ENCODE measurements at places on chromosomes 2 and 18. TPM values are rescaled to one million over a fixed set of nuclear protein-coding genes. Genes with fewer than 3 reads are reported as not detected.

HSPD1 gene
- total RNA-seq: 106 TPM

SCYGR1 gene
- not detected for total RNA-seq

NAT8 gene
- not detected for total RNA-seq

KIAA2012 gene
- total RNA-seq: not detected

DNA sequence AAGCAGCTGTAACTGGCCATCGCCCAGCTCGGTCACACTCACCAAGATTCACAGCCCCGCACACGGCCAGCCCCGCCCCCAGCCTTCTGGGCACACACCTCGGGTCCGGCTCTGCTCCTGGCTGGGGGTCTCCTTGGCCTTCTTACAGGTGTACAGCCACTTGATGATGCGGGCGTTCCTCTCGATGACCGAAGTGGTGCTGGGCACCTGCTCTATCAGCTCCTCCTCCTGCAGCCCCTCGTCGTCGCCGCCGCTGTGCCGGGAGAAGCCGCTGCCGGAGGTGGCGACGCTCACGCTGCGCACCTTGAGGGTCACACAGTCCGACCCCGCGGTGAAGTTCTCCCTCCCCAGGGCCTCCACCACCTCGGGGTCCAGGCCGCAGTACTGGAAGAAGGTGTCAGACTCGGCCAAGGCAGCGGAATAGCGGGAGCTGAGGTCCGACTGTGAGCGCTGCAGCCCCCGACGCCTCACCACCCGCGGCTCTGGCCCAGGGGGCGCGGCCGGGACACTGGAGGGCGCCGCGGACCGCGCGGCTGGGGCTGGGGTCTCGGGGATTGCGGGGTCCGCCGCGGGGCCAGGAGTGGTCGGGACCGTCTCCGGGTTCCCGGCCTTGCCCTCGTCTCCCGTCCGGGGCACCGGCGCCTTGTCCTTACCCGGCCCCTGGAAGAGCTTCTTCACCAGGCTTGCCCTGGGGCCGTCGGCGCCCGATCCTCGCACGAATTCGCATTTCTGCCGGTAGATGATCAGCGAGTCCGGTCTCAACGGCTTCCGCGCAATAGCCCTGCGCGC lies 769 bp downstream of the FAM110C start:
- peak; percentile 83 for DNase-seq

GRCh38 chr18:52077251-52077983 lies 262.6 kb upstream of the DCC start:
- no peak for DNase-seq

DNA sequence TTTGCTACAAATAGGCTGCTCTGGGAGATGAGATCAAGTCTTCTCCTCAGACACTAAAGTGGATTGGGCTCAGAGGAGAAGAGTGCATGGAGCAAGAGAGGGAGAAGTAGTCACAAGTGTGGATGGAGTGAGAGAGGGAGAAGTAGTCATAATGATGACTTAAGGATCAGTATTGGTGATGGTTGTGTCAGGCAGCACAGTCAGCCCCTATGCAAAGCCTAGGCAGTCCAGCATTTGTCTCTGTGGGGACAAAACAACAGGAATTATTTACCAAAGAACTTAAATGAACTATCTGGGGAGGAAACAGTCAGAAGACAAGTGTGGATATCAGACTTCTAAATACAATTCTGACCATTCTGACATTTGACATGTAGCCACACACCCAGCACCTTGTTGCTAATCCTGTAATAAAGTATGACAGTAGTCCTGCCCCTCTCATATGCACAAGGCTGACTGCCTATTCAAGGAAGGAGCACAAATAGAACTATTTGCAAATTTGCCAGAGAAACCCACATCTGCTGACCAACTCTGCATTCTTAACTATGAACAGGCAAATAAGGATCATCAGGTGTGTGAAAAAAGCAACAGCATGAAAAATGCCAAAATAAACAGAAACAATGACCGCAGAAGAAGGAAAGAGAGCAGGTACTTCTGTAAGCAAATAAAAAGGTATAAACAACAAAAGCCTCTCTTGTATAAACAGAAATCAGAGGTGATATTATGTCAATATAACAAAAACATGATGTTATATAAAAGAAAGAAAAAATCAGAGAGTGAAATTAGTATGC lies 1597.9 kb upstream of the ACVR2A start:
- no peak for DNase-seq

GRCh38 chr2:214203744-214204289 lies 207.0 kb upstream of the VWC2L start:
- no peak for DNase-seq

GRCh38 chr2:9809064-9809356 lies 34.3 kb upstream of the TAF1B start:
- DNase-seq: peak; percentile 58

DNA sequence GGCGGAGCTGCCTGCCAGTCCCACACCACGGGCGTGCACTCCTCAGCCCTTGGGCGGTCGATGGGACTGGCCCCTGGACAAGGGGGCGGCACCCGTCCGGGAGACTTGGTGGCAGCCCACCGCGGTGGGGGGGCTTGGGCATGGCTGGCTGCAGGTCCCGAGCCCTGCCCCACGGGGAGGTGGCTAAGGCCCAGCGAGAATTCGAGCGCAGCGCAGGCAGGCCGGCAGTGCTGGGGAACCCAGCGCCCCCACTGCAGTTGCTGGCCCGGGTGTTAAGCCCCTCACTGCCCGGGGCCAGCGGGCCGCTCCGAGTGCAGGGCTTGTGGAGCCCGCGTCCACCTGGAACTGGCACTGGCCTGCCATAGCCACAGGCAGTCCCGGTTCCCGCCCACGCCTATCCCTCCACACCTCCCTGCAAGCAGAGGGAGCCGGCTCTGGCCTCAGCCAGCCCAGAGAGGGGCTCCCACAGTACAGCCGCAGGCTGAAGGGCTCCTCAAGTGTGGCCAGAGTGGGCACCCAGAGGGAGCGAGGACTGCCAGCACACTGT lies 742.9 kb upstream of the DDX18 start:
- DNase-seq: peak; percentile 77

DNA sequence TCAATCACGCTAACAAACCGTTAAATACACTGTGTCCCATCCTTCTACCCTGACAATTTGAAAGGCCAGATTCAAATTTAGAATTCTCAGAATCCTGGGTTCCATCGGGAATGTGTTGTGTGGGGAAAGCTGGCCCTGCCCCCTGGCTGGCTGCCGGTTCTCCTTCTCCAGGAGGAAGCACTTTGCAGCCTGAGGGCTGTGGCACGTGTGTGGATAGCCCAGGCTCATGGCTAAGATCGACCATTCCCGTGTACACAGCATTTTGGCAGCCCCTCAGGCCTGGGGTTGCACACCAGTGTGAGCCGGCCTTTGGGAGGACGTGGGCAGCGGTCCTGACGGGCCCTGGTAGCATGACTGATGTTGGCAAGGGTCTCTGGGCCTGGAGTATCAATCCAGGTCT lies 51.0 kb upstream of the ROCK2 start:
- no peak for DNase-seq

GRCh38 chr2:239264838-239265651 lies 135.8 kb downstream of the HDAC4 start:
- DNase-seq: peak; percentile 86

DNA sequence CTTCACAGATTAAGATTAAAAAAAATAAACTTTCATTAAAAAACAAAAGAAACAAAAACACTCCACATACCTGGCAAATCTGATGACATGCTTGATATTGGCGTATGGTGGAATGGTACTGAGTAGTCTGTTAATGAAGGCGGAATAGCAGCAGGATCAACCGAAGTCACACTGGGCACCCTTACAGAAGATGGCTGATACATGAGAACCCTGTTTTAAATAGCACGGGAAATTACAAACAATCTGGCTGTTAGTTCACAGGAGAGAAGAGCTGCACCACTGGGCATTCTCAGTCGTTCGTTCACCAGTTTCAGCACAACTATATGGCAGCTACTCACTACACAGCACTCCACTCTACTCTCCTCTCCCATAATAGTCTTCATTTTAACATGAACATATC lies 64.0 kb upstream of the ST8SIA5 start:
- DNase-seq: no peak

DNA sequence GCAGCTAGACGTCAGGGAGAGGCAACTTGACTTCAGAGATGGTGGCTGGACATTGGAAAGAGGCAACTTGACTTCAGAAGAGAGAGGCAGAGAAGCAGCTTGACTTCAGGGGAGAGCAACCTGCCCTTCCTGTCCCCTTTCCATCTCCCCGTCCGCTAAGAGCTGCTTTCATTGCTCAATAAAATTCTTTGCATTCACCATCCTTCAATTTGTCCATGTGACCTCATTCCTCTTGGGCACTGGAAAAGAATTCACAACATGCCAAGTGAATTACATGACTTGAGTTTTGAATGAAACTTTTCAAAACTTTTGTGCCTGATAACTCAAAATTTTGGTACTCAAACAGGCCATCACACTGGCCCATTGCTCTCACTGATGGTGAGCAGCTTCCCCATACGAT lies 158.9 kb downstream of the DPP4 start:
- no peak for DNase-seq

GRCh38 chr18:78994531-78994930 lies 14.9 kb downstream of the SALL3 start:
- no peak for DNase-seq

- no peak for DNase-seq
These were observed 7.6 kb upstream of the ASB18 start for GRCh38 chr2:236271851-236272250.

DNA sequence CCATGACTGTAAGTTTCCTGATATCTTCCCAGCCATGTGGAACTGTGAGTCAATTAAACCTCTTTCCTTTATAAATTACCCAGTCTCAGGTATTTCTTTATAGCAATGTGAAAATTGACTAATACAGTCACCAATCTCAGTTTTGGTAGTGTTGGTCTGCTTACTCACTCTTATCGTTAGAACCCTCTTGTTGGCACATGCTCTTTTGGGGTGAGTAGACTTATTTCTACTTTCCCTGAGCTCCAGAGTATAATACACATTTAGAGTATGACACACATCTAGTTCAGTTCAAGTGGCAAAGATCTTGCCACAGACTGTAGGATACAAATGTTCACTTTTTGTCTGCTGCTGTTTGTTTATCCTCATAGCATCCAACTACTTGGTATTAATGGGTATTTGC lies 347.5 kb upstream of the CELF4 start:
- no peak for DNase-seq

DNA sequence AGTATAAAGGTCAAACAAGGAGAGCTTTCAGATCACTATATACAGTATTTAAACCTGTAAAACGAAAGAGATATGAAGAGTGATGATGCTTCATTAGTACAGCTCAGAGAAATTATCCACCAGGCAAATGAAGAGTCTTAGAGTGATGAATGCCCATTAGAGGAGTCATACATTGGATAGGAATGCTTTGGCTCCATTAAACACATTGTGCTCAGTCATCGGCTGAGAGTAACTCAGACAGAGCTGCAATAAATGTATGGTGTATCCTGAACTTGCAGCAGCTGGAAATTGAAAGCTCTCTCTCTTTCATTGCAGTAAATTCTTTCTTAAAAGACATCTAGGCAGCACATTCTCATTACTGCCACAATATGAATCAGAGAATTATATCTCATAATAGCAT lies 340.8 kb upstream of the SPHKAP start:
- no peak for DNase-seq

DNA sequence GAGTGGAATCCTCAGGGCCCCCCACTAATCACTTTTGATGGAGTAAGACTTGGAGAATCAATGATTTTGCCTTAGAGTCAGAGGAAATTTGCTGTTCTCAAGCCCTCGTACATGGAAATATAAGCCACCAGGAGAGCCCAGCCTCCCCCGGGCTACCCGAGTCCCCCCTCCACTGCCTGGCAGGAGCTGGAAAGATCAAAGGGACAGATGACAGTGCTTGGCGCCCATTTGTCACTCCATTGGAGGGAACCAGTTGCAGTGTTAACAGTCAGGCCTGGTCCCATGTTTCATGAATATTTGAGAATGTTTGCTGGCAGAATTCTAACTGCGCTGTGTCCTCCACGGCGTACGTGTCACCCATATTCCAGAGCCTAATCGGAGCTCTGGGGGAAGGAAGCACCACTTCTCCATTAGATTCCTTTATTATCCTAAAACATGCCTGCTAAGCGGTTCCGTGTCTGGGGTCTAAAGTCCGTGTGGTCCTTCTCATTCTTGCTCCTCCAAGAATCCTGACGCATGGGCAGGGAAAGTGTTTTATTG lies 202.4 kb downstream of the KLHL29 start:
- peak; percentile 45 for DNase-seq

DNA sequence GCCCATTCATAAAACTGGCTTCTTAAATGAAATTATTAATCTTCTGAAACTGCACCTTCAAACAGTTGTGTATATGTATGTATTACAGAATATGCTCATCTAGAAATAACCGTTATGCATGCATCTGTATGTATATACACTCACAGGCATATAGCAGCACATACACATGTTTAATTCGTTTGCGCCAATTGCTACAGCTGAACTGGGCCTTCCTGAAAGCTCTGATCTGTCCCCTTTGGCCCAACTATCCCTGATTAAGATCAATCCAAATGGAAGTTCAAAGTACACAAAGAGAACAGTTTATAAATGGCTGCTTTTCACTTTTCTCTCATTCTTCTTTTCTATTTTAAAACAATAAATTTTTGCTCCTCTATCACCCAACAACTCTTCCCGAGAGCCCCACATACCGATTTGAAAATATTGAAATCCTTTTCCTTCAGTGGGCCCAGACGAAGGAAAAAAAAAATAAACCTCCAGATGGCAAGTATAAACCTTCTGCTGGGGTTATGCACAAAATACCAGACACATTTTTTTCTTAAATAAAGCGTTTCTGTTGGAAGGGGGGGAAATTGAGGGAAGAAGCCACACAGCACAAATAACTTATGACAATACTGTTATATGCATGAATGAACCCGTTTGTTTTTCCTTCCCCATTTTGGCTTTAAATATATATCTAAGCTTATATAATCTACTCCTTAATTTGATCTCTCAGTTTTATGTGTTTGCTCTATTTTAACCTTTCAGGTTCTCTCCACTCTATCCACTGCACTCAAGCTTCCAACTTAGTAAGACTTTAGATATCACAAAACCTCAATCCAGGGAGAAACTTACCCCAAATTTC lies 267.3 kb downstream of the TCF4 start:
- no peak for DNase-seq

Measured in posterior vena cava (tissue), 2 donors.